Stimulated activated CD4-positive, alpha-beta T cell treated with anti-CD3 and anti-CD28 coated beads, TNF-alpha, amount 100 ng/mL, for 24 hours (primary cell): ENCODE measurements at places on chromosomes 12 and 14.

DNA sequence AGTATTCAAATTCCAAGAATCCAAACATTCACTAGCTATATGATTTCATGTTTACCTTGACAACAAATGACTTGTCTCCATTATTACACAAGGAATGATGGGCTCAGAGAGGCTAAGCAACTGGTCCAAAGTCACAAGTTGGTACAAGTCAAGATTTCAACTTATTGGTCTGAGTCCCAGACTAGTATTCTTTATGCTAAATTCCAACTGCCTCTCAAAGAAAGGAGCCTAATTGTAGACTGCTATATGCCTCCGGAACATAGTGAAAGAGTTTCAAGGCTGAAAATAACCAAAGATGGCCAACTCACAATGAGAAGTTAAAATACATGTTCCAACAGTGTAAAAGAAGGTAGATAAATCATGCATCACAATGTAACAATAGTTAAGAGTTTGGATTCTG lies 7.5 kb downstream of the BTG1 start:
- DNase-seq, result no peak

GRCh38 chr14:55077170-55078151 lies 26.0 kb downstream of the MAPK1IP1L start:
- DNase-seq, result no peak

GRCh38 chr12:110590806-110591326 lies 7.7 kb upstream of the PPTC7 start:
- DNase-seq, result no peak

DNA sequence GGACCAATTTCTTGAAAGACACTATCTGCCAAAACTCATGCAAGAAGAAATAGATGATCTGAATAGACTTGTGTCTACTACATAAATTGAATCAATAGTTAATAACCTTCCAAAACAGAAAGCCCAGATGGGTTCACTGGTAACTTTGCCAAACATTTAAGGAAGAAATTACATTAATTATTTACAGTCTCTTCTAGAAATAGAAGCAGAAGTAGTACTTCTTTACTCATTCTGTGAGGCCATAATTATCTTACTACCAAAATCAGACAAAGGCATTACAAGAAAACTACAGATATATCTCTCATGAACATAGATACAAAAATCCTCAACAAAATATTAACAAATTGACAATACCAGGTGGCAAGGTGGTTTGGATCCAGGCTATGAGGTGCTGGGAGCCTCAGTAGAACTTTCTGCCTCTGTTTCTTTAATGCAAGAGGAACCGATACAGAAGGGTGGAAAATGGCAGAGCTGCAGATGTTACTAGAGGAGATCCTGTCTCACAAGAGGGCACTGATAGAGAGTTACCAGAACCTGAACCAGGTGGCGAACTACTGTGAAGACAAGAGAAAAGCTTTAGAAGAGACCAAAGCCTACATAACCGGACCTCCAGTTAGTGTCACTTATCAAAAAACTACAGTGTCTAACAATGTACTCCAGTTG lies 33.7 kb upstream of the KTN1 start:
- DNase-seq, result no peak

DNA sequence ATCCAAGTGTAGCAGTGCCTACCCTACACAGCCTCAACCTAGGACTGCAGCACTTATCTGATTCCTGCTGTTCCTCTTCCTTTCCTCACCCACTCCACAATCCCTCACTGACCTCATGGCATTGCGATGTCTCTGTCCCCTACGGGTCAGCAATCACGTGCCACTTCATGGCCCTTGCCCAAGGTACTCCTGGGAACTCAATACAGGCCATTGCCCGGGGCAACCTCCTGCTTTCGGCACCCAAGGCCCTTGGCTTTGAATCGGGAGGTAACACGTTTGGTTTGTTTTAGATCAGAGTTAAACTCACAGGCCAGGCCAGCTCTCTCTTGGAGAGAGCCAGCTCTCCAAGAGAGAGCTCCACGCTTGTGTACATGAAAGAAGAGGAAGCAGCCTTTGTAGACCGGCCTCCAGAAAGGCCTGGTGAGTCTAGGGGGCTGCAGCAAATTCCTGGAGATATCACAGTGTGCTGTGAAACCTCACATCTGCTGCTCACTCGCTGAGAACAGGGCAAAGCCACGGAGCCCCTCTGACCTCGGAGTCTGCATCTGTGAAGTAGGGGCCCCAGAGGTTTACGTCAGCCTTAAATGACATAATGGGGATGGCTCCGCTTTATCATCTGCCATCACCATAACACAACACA lies 12.2 kb downstream of the CLMN start:
- no peak for DNase-seq

- no peak for DNase-seq
Observed at GRCh38 chr12:113855998-113856397, 110.1 kb downstream of the RBM19 start.

DNA sequence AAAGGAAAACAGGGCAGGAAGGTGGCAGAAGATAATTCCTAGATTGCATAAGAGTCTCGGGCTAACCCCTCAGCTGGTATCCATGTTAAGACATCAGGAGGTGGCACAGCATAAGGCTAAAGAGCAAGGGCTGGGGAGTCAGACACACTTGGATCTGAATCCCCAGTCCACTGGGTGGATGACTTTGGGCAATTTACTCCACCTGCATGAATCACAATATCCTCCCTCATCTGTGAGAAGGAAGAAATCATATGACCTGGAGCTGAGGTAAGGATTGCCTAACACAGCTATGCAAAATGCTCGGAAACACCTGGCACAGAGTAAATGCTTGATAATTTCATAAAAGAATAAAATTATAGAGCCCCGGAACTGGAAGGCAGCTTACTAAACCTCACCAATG lies 217.9 kb downstream of the PIK3C2G start:
- DNase-seq, result no peak

DNA sequence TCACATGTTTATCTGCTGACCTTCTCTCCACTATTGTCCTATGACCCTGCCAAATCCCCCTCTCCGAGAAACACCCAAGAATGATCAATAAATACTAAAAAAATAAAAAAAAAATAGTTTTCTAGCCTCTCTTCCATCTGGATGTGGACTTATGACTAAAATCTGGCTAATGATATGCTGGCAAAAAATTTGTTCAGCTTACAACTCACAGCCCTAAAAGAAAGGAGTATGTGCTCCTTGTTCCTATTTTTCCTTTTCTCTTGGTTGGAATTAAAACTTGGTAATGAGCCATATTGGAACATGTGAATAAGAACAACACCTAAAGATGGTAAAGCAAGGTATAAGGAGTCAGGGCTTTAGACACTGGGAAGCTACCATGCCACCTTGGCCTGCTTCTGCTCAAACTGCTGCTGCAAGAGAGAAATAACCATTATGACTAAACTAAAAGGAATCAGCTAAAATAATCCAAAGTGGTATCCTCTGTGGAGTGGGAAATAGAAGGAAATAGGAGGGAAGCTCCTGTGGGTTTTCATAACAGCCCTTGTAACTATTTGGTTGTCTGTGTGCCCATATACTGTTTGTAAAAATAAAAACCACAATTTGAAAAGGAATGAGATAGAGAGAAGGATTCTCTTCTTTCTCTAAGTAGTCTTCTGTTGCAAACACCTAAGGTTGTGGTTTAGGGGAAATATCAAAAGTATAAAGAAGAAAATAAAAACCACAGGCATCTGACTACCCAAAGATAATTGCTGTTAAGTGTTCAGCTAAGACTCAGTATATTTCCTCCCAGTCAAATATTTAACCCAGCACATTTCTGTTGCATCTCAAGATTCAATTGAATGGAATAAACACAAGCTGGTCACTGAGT lies 53.8 kb downstream of the SDR9C7 start:
- DNase-seq, result no peak

DNA sequence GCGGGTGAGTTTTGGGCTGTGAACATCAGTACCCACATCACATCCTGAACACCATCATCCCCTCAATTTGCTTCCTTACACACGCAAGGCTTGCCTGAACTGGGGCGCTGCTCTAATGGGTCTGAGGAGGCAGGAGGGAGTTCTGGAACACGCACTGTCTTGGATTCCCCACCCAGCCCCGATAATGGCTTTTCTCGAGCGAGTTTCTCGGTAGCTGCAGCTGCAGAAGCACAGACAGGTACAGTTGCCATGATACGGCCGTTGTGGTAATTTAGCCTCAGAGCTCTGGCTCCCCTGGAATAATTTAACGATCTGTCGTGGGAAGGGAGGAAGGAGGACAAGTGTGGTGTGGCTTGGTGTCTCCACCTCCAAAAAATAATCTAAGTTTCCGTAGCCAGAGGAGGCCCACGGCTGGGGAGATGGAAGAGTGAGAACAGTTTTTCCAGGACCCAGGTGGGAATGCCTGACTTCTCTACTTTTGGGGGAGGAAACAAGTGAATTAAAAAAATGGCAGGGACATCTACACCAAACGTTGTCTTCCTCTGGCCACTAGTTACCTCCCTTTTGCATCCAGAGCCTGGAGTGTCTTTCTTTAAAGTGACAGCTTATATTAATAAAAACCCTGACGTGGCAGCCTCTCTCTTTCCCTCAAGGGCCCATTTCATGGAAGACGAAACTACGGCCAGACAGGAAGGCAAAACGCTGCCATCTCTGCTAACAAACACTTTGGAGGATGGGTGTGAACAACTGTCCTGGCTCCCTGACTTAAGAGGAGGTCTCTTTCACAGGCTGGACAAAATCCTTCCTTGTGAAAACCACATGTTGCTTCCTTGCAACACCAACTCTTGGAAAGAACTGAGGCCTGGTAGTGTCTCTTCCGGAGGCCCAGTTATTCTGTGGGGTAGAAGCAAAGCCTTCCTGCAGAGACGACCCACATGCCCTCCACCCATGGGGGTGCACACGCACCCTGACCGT lies 84.8 kb downstream of the RBM19 start:
- no peak for DNase-seq

- DNase-seq, result no peak
Observed at GRCh38 chr14:89012282-89013097, 188.0 kb downstream of the TTC8 start.

DNA sequence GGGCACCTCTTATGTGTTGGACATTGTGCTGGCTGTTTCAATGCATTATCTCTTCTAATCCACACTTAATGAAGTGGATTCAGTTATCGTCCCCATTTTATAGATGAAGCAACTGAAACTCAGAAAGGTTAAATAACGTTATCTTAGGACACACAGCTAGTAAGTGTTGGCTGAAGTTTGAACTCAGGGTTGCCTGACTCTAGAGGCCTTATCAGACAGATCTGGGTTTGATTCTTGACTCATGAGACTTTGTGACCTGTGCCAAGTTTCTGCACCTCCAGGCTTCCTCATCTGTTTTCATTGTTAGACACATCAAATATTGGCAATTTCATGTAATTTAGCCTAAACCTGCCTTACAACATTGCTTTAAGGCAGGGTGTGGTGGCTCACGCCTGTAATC lies 18.2 kb upstream of the IRF2BPL start:
- no peak for DNase-seq

GRCh38 chr12:13152281-13152680 lies 44.2 kb upstream of the EMP1 start:
- no peak for DNase-seq

DNA sequence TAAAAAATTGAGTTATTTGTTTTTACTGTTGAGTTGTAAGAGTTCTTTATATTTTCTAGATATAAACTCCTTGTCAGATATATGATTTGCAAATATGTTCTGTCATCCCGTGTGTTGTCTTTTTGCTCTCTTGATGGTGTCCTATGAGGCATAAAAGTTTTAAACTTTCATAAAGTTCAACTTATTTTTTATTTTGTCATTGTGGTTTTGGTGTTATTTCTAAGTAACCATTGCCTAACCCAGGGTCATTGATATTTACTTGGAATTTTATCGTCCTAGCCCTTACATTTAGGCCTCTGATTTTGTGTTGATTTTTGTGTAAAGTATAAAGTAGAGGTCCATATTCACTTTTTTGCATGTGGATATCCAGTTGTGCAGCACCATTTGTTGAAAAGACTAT lies 63.1 kb downstream of the SRGAP1 start:
- DNase-seq, result no peak

DNA sequence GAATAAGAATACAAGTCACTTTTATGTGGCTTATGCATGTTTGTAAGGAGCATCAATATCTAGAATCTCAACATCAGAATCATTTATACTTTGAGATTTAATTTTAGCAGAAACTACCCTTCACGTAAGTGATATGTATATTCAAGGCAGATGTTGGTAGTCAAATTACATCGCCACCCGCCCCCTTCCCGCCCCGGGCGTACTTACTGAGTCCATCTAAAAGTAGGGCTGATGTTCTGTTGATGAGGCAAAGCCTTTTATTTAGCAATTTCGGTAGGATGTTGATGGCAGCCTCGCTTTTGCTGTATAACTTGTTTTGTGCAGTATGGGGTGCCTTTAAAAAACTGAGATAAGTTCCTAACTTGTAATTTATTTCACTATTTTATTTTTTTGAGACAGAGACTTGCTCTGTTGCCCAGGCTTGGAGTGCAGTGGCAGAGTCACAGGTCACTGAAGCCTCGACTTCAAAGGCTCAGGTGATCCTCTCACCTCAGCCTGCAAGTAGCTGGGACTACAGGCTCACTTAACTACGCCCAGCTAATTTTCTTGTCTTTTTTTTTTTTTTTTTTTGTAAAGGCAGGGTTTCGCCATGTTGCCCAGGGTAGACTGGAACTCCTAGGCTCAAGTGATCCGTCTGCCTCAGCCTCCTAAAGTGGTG lies 30.8 kb downstream of the KTN1 start:
- no peak for DNase-seq

DNA sequence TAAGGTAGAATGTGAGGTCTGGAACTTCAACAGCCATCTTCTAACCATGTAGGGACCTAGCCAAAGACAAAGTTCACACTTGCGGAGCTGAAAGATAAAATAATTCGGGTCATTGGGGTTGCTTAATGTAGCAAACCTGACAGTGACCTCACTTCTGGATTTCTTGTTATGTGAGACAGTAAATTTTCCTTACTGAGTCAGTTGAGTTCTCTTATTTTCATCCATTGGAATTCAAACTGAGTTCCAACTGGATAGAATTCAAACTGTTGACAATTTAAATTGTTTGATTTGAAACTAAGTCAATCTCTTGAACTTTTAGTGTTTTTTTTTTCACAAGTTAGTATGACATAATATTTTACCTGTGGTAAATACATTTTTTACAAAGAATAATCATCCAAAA lies 406.5 kb downstream of the ADAMTS20 start:
- no peak for DNase-seq

GRCh38 chr12:15157269-15157671 lies 63.9 kb downstream of the RERG start:
- DNase-seq, result no peak

- no peak for DNase-seq
Observed at GRCh38 chr12:70059373-70059772, 183.9 kb upstream of the CNOT2 start.

- no peak for DNase-seq
Observed at GRCh38 chr14:104793703-104793959, 1.9 kb downstream of the AKT1 start.

- DNase-seq, result no peak
Observed at GRCh38 chr12:43148691-43149090, 403.3 kb downstream of the ADAMTS20 start.

- DNase-seq, result no peak
Observed at GRCh38 chr12:104596898-104597843, 140.4 kb downstream of the CHST11 start.
